ENCODE measurements at places on chromosomes 6 and 20. TPM values are rescaled to one million over a fixed set of nuclear protein-coding genes. Genes with fewer than 3 reads are reported as not detected.

The SLC44A4 gene
- total RNA-seq: 0.07 TPM

The TGM3 gene
- total RNA-seq: 0.05 TPM

The TRIM31 gene
- 1.7 TPM for total RNA-seq

The CDSN gene
- not detected for total RNA-seq

The ME1 gene
- total RNA-seq: 39.6 TPM

The ZBTB2 gene
- 11.3 TPM for total RNA-seq

Data from A549 treated with RU486 at 1 μM for 4 hours (cell line).